ENCODE measurements at places on chromosomes 12 and 14.

- no peak for DNase-seq
Measured at GRCh38 chr12:42809226-42809625, 219.7 kb upstream of the PRICKLE1 start.

GRCh38 chr14:93967637-93968250 is 8.6 kb downstream of the ASB2 start:
- no peak for DNase-seq

GRCh38 chr14:101598571-101599233 is 37.4 kb downstream of the DIO3 start:
- no peak for DNase-seq

DNA sequence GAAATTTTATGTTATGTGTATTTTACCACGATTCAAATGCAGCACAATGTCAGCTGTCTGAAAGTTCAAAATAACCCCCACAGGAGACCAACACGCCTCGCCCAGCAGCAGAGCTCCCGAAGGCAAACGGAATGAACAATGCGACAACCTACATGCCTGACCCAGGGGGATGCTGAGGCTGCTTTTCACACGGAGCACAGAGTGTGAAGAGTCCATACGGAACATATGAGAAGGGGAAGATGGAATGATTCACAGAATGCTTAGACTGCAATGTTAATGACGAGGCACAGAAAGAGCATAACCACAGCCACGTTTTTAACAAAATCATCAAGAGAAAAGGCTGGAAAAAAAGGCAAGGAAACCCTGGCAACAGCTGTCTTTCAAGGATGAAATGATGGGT is 22.6 kb downstream of the ZFYVE21 start:
- DNase-seq = no peak

DNA sequence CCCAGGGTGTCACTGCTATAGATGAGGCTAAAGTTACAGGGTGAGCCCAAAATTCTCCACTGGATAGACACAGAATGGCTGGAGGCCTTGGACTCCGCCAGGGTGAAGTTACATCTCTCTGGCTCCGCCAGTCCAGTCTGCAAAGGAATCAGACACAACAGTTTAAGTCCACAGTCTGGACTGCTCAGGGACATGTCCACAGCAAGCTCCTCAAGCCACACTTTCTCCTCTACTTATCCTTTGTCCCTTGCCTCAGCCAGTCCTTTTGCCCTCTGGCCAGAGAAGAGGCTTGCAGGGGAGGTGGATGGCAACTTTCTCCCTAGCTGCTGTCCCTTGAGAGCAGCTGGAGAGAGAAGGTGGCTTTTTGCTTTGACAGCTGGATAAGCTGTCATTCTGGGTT is 28.0 kb downstream of the PTPRB start:
- no peak for DNase-seq

- no peak for DNase-seq
Measured at GRCh38 chr12:131091413-131091975, 137.8 kb downstream of the ADGRD1 start.

- DNase-seq = no peak
Measured at GRCh38 chr14:56796259-56796658, 14.0 kb downstream of the OTX2 start.

GRCh38 chr14:97415907-97416306 is 618.7 kb downstream of the VRK1 start:
- no peak for DNase-seq

GRCh38 chr12:80192087-80192486 is 92.8 kb downstream of the OTOGL start:
- DNase-seq = no peak

GRCh38 chr14:70891737-70892136 is 15.5 kb upstream of the PCNX1 start:
- no peak for DNase-seq

- DNase-seq = no peak
Measured at GRCh38 chr14:104818714-104819161, 17.8 kb downstream of the ZBTB42 start.

- DNase-seq = no peak
Measured at GRCh38 chr14:94795372-94795771, 25.5 kb upstream of the GSC start.

DNA sequence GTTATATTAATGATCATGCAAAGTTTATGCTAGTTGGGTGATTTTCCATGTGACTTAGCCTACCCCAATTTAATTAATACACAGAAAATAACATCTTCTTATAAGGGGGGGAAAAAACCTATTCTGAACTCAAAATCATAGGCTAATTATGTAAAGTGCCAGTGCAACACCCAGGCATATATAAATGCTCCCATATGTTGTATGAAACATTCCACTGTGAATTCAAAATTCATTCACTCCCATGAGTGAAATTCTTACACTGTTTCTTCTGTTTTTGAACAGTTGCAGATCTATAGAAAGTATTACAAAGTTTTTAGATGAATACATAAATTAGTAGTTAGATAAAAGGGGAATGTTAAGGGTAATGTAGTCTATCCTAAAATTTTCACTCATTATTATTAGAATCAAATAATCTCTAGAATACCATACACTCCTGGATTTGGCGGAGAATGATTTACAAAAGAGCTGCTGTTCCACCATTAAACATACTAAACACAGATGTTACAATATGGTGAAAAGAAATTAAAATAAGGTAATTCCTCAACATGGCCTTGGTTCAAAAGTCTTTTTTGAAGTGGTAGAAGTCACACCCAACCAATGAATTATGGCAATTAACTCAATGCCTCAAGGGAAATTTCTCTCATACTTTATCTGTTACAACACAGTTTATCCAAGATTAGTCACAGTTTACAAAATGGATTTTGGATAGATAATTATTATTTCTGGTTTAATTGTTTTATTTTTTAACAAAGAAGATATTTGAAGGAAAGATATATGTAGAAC is 454.1 kb upstream of the FLRT2 start:
- no peak for DNase-seq
